ENCODE measurements at places on chromosomes 3 and 15. TPM values are rescaled to one million over a fixed set of nuclear protein-coding genes. Genes with fewer than 3 reads are reported as not detected.
A peak's percentile ranks its signal among the peaks of the same experiment; 100 is the strongest.

- DNase-seq: no peak
Observed at GRCh38 chr3:8678751-8679150, 34.2 kb upstream of the SSUH2 start.

DNA sequence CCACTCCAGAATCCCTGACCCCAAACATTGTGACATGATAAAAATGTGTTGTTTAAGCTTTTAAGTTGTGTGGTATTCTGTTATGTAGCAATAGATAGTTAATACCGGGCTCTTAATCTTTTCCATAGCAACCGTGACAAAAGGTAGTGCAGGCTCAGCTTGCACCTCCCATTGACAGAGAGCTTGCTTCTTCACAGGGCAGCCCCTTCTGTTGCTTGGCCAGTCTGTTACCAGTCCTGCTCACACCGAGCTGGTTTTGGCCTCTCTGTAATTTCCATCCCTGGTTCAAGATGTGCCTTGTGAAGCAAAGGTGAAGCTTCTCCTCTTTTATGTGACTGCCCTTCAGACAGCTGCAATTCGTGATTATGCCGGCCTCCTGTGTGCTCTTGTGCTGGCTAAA lies 86.9 kb downstream of the CRYGS start:
- DNase-seq: no peak

- DNase-seq: peak; percentile 56
Observed at GRCh38 chr15:32861761-32862160, 144.0 kb downstream of the GREM1 start.

GRCh38 chr3:98013411-98014267 lies 21.5 kb downstream of the GABRR3 start:
- no peak for DNase-seq

DNA sequence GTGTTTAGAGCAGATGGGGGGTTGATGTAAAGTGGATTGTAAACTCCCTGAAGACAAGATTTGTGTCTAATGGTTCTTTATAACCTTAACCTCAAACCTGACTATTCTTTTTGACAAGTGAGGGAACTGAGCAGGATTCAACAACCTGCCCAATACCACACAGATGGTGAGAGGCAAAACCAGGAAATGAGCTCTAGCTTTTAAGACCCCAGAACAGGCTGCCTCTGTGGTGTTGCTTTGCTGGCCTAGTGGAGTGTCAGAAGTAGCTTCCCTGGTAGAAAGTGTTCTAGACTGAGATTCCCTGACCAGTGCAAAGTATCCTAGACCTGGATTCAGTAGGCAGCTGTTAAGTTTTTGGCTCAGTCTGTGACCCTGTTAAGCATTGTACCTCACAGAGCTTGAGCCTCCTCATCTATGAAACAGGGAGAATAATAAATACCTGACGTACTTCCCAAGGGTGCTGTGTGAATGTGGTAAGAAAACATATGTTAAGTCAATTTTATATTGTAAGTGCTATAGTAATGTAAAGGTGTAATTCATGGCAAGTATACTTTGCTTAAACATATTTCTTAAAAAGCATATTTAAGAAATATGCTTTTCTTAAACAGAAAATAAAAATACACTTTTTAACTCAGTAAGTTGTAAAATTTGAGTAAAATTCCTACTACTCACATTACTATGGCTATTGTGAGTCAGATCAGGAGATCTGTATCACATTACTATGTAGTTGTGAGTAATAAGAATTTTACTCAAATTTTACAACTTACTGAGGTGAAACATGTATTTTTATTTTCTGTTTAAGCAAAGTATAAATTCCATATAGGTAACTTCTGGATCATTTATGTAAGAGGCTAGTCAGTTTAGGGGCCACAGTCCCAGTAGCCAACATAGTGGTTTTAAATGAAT lies 8.8 kb downstream of the GPR87 start:
- DNase-seq: no peak

DNA sequence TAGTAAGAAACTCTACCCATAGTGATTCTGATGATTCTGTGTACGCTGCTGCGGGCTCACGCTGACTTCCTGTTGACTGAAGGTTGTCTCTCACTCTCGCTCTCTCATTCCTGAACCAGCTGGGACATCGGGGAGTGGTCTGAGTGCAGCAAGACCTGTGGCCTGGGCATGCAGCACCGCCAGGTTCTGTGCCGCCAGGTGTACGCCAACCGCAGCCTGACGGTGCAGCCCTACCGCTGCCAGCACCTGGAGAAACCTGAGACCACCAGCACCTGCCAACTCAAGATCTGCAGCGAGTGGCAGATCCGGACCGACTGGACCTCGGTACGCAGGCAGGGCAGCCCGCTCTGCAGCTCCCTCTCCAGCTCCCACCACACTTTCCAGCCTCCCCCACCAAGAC lies 63.6 kb upstream of the NR2E3 start:
- DNase-seq: no peak

- no peak for DNase-seq
Observed at GRCh38 chr3:108125550-108126071, 34.8 kb upstream of the CD47 start.

- no peak for DNase-seq
Observed at GRCh38 chr15:50496692-50497091, 49.8 kb downstream of the USP50 start.

DNA sequence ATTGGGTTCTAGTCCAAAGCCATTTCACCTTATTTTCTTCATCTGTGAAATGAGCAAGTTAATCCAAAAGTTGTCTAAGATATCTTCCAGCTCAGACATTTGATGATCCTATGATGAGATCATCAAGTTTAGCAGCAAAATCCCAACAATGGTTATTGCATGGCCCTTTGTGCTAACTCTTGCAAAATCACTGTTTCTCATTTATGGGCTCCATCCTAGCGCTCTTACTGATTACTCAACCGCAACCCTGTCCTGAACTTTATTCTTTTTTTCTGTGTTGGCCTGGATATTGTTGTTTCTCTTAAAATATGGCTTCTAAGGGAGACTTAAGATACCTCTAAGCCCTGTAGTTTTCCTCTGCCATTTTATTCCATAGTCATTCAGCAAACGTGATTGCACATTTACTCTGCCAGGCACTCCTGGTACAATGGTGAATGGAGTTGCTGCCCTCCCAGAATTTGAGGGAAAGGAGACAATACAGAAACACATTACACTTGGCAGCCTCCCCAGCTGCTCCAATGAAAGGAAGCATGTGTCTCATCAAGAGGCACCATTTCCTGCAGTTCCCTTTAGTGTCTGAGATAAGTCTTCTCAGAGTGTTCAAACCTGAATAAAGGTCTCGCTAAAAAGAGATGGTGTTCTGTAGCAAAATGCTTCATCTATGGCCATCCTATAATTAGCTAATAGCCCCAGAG lies 4.4 kb downstream of the GXYLT2 start:
- no peak for DNase-seq

GRCh38 chr15:38758043-38758442 lies 193.4 kb upstream of the RASGRP1 start:
- DNase-seq: no peak

- no peak for DNase-seq
Observed at GRCh38 chr3:111278959-111279358, 207.3 kb downstream of the NECTIN3 start.

- no peak for DNase-seq
Observed at GRCh38 chr3:85604641-85605040, 645.9 kb downstream of the CADM2 start.

DNA sequence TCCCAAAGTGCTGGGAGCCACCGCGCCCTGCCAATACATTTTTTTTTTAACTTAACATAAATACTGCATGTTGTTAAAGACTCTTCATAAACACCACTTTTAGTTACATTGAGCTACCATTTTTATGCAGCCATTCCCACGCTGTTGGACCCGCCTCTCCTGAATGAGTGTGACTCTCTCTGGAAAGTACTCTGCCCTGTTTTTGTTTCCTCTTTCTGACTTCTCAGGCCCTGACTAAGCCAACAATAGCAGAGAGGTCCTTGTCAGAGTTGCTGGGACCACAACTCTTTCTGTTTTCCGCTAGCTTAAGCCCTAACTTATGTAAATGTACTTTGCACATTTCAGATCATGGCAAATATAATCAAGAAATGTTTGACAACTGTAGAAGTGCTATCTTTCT lies 35.2 kb downstream of the PARP15 start:
- no peak for DNase-seq

- no peak for DNase-seq
Observed at GRCh38 chr15:42695527-42696071, 41.3 kb downstream of the CDAN1 start.

- no peak for DNase-seq
Observed at GRCh38 chr15:95295896-95296625, 1034.4 kb upstream of the NR2F2 start.

DNA sequence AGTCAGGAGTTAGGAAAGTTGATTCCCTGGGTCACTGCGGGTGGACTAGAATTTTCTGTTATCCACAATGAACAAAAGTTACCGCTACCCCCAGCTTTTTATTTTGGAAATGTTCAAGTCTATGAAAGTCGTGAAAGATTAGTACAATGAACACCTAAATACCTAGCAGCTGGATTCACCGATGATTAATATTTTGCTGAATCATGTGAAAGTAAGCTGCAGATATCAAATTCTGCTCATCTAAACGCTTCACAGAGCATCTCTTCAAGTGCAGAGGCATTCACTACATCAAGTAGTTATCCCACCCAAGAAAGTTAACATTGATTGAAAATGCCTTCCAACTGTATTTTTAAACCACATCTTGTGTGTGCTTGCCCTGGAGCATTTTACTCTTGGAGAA lies 729.0 kb upstream of the NR2F2 start:
- DNase-seq: no peak

The SEMA3B gene
- total RNA-seq: 4.8 TPM

The SLC33A1 gene
- 24.2 TPM for total RNA-seq

The CFAP20DC gene
- total RNA-seq: 2.8 TPM

The HTR3D gene
- total RNA-seq: not detected

The MKRN2 gene
- total RNA-seq: 17.8 TPM

The GABRG3 gene
- total RNA-seq: 0.80 TPM

The PLCB2 gene
- total RNA-seq: 9.4 TPM

The DAPK2 gene
- 2.9 TPM for total RNA-seq
